Activated CD4-positive, alpha-beta T cell treated with anti-CD3 and anti-CD28 coated beads, Interleukin-2, amount 50 U/mL, for 16 hours (primary cell): ENCODE measurements at places on chromosomes 2 and 18.

DNA sequence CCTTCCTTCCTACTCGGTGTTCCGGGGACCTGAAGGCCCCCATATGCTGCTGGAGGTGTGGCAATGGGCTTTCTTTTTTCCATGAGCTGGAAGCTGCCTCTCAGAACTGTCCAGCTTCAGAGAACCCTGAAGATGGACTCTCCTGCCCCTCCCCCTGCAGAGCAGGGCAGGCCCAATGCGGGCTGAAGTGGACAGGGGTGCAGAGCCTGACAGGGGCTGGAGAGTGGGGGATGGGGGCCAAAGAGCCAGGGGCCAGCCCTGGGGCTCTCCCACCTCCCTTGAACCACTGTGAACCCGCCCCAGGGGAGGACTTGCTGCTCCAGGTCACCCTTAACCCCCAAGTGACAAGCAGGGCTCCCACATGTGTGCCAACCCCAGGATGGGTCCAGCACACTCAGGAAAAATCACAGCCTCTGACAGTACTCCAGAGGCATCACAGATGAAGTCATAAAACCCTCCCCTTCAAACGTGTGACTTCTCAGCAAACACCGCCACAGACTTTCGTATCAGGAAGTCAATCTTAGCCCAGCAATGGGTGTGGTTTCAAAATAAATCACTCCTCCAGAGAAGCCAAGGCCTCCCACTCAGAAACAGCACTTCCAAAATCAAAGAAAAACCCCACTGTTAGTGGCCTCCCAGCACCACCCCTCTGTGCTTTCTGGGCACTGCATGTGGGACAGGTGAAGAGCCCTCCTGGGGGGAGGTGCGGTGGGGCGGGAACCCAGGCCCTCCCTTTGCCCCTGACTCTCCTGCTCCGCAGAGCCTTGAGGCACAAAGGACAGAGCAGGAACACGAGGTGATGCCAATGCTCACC, 135.8 kb downstream of the HDAC4 start:
- peak; percentile 94 for DNase-seq

DNA sequence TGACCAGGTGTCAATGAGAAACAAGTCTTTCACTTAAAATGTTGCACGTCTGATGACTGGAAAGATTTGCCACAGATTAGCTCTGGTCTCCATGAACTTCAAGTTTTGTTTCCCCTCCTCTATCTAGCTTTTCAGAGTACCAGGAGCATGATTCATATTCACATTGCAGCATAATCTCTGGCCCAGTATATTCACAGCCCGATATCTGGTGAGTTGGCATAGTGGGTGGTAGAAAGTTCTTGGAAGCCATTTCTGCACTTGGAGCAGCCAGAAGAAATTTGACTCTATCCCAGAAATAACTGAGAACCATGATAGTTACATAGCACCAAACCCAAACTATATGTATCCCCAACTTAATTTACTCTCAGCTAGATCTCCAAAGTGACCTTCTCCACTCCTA, 503.9 kb downstream of the PID1 start:
- DNase-seq, result no peak

DNA sequence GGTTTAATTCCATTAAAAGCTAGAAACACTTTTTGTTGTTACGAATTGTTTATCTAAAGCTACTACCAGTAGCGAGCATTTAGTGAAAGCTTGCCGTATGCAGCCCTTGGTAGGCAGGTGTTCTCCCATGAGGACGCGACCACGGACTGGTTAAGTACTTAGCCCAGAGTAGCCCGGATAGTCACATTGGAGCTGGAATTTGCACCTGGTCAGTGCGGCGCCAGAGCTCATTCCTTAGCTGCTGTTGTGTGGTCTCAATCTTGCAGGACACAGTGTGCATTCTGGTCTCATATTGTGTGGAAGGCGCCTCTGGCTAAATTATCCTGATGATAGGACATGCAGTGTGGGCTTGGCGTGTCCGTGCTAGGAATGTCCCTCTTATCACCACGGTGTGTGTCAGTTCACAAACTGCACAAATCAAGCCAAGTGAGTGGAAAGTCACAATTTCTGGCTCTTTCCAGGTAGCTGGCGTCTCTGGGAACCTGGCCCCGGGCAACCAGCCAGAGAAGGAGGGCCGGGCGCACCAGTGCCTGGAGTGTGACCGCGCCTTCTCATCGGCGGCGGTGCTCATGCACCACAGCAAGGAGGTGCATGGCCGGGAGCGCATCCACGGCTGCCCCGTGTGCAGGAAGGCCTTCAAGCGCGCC, 133.3 kb downstream of the ZNF236 start:
- no peak for DNase-seq

GRCh38 chr2:69226903-69227302, 160.1 kb downstream of the GFPT1 start:
- no peak for DNase-seq

GRCh38 chr2:127941461-127941860, 55.7 kb upstream of the AMMECR1L start:
- no peak for DNase-seq

- DNase-seq, result no peak
These were observed 1.2 kb downstream of the WDR75 start for GRCh38 chr2:189442468-189442867.

GRCh38 chr2:154960802-154961583, 262.5 kb downstream of the KCNJ3 start:
- DNase-seq, result no peak

- no peak for DNase-seq
These were observed 91.8 kb downstream of the NOL10 start for GRCh38 chr2:10597956-10598355.

DNA sequence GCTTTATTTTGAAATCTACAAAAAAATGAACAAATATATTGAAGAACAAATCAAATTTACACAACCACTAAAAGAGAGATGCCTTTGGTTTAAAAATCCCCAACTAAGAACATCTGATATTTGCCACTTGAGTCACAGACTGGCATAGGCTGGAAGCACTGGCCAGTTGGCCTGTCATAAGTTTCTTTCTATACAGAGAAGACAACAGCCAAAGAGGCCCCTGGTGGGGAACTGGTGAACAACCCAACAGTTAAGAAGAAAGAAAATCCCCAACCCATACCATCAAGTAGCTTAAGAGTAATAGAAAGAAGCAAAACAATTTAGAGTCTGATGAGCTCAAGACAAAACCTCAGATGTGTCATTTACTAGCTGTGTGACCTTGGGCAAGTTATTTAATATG, 45.5 kb downstream of the OSR1 start:
- DNase-seq, result no peak

- DNase-seq, result no peak
These were observed 265.7 kb downstream of the TWIST2 start for GRCh38 chr2:239113615-239114014.

DNA sequence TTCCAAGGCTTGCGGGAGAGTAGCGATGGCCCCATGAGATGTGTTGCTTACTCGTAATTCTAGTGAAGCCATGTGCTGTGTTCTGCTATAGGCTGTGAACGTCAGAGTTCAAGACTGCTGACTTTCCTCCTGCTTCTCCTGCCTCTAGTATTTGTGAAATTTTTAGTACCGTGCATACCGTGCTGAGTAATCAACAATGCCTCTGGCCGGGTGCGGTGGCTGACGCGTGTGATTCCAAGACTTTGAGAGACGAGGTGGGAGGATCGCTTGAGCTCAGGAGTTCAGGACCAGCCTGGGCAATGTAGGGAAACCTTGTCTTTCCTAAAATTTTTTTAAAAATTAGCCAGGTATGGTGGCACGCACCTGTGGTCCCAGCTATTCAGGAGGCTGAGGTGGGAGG, 59.9 kb upstream of the B3GNT7 start:
- no peak for DNase-seq

DNA sequence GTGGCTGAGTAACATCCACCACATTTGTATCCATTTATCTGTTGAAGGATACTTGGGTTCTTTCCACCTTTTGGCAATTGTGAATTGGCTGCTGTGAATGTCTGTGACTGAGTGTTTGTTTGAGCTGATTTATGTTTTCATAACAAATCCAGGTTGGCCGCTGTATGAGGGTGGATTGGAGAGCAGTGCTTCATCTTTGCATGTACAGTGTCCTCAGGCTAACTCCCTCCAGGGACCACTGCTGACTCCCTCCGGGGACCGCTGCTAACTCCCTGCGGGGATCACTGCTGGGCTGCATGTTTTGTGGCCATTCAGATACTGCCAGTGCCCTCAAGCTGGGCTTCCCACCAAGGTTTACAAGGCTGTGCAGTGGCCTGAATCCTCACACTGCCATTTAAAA, 10.2 kb downstream of the BOK start:
- no peak for DNase-seq

DNA sequence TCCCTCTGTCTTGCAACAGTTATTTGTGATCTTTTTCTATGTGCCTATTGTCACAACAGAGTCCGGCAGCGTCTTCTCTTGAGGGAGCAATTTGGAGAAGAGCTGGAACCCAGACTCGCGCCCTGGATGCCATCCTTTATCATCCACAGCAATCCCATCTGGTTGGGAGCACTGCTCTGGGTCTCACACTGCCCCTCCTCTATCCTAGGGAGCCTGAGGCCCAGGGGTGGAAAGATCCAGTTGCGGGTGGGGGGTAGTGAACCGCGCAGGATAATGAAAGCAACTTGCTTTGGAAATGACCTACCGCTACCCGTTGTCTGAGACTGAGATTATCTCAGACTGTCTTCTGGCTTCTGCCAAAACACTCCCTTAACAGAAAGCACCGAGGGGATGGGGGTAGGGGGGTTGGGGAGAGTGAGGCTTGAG, 713 bp downstream of the WBP1 start:
- DNase-seq, result no peak
